ENCODE measurements at places on chromosomes 11 and 22. TPM values are rescaled to one million over a fixed set of nuclear protein-coding genes. Genes with fewer than 3 reads are reported as not detected.

Gene GDPD4
- not detected for total RNA-seq

Gene NXPE4
- not detected for total RNA-seq

Gene RIMBP3C
- 0.11 TPM for total RNA-seq

Gene CSNK1E
- 123 TPM for total RNA-seq

Gene EP300
- total RNA-seq: 35.2 TPM

Gene GVQW3
- 2.3 TPM for total RNA-seq

Gene OR8G1
- not detected for total RNA-seq

Gene B3GAT1
- not detected for total RNA-seq

Gene MYRF
- total RNA-seq: 0.55 TPM

Gene TMPRSS5
- under 0.01 TPM for total RNA-seq

Gene EHF
- not detected for total RNA-seq

Gene TRIOBP
- 192 TPM for total RNA-seq

Gene OR6A2
- 0.37 TPM for total RNA-seq

Gene ARHGAP20
- total RNA-seq: 3.6 TPM

Gene MYEOV
- 0.62 TPM for total RNA-seq

Gene DSCAML1
- not detected for total RNA-seq

Gene CEND1
- total RNA-seq: 1.00 TPM

Gene CCDC88B
- total RNA-seq: 1.9 TPM

Gene NDUFS8
- total RNA-seq: 96.4 TPM

Gene LUZP2
- 0.11 TPM for total RNA-seq

Gene TSPAN32
- under 0.01 TPM for total RNA-seq

Gene SLC1A2
- 6.2 TPM for total RNA-seq

Gene MRE11
- 11.4 TPM for total RNA-seq

Gene RBMXL2
- 0.11 TPM for total RNA-seq

Gene NAALAD2
- 5.6 TPM for total RNA-seq

Gene MS4A8
- not detected for total RNA-seq

Gene SPTY2D1
- 25.1 TPM for total RNA-seq

Gene ADM
- 187 TPM for total RNA-seq

Gene MISFA
- 1.3 TPM for total RNA-seq

Gene UBASH3B
- 26.6 TPM for total RNA-seq

Gene NNMT
- total RNA-seq: 137 TPM

Gene RFPL2
- total RNA-seq: not detected

Gene CD3G
- 0.12 TPM for total RNA-seq

Gene P4HA3
- 21.9 TPM for total RNA-seq

Gene MS4A3
- not detected for total RNA-seq

Gene NOX4
- 6.7 TPM for total RNA-seq

Gene C2CD3
- 8.7 TPM for total RNA-seq

Gene OR8G5
- total RNA-seq: not detected

Gene PANX3
- total RNA-seq: not detected

Gene MRGPRX4
- not detected for total RNA-seq

Gene CELSR1
- 5.4 TPM for total RNA-seq

Gene HBE1
- not detected for total RNA-seq

Gene XKR3
- total RNA-seq: not detected

Gene YPEL1
- total RNA-seq: 0.50 TPM

Gene IL10RA
- 0.50 TPM for total RNA-seq

Gene MMP10
- 1.2 TPM for total RNA-seq

Gene DGCR6L
- 54.6 TPM for total RNA-seq

Gene C11orf86
- total RNA-seq: not detected

Gene ELFN2
- total RNA-seq: 0.25 TPM

Gene ENTHD1
- total RNA-seq: not detected

Gene SC5D
- total RNA-seq: 62.6 TPM

Gene POLR2L
- total RNA-seq: 54.9 TPM

Gene MRGPRX3
- total RNA-seq: not detected

Gene TP53AIP1
- total RNA-seq: not detected
